Renal cortex interstitium (tissue), 15 donors: ENCODE measurements at places on chromosomes 11 and 22. TPM values are rescaled to one million over a fixed set of nuclear protein-coding genes. Genes with fewer than 3 reads are reported as not detected.

GP1BB gene
- polyA plus RNA-seq = 4.5 TPM

FZD4 gene
- polyA plus RNA-seq = 98.8 TPM

RFPL1 gene
- 1.1 TPM for polyA plus RNA-seq

SHANK2 gene
- polyA plus RNA-seq = 39.6 TPM

KRTAP5-1 gene
- 0.13 TPM for polyA plus RNA-seq

SLCO2B1 gene
- 11.3 TPM for polyA plus RNA-seq

PRR5L gene
- 13.2 TPM for polyA plus RNA-seq

LRRC4C gene
- 13.0 TPM for polyA plus RNA-seq

RTCB gene
- 111 TPM for polyA plus RNA-seq

LGR4 gene
- 109 TPM for polyA plus RNA-seq

MICAL2 gene
- 6.5 TPM for polyA plus RNA-seq

CNIH2 gene
- polyA plus RNA-seq = 1.9 TPM

PATE2 gene
- not detected for polyA plus RNA-seq

CD6 gene
- polyA plus RNA-seq = 1.4 TPM

CSNK2A3 gene
- polyA plus RNA-seq = 4.8 TPM

CWC15 gene
- polyA plus RNA-seq = 111 TPM

TRAPPC4 gene
- 102 TPM for polyA plus RNA-seq

OR51B5 gene
- polyA plus RNA-seq = 0.33 TPM

MYRF gene
- polyA plus RNA-seq = 21.7 TPM

NLRP10 gene
- not detected for polyA plus RNA-seq

CCDC134 gene
- 7.0 TPM for polyA plus RNA-seq

RABL2B gene
- 59.5 TPM for polyA plus RNA-seq
